ENCODE measurements at places on chromosomes 7 and 10. TPM values are rescaled to one million over a fixed set of nuclear protein-coding genes. Genes with fewer than 3 reads are reported as not detected.

The ANKRD7 gene
- 0.42 TPM for total RNA-seq

The MRLN gene
- total RNA-seq = not detected

DNA sequence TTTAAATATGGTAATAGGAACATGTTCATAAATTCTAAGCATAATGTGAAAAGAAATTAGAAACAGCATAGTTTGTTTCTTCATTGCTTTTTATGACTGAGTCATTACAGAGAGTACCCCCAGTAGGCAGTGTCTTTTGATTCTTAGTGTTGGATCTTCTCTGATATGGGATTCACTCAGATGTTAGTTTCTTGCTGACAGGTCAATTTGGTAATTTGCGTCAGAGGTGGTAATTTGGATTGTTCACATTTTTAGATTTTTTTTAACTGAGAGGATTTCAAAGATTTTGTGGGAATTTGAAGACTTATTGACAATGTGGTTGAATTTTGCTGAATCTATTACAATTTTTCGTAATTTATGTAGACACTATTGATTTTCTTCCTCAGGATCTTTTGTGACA is 2.1 kb downstream of the HSPA14 start:
- no peak for DNase-seq

The PON1 gene
- 54.8 TPM for total RNA-seq

DNA sequence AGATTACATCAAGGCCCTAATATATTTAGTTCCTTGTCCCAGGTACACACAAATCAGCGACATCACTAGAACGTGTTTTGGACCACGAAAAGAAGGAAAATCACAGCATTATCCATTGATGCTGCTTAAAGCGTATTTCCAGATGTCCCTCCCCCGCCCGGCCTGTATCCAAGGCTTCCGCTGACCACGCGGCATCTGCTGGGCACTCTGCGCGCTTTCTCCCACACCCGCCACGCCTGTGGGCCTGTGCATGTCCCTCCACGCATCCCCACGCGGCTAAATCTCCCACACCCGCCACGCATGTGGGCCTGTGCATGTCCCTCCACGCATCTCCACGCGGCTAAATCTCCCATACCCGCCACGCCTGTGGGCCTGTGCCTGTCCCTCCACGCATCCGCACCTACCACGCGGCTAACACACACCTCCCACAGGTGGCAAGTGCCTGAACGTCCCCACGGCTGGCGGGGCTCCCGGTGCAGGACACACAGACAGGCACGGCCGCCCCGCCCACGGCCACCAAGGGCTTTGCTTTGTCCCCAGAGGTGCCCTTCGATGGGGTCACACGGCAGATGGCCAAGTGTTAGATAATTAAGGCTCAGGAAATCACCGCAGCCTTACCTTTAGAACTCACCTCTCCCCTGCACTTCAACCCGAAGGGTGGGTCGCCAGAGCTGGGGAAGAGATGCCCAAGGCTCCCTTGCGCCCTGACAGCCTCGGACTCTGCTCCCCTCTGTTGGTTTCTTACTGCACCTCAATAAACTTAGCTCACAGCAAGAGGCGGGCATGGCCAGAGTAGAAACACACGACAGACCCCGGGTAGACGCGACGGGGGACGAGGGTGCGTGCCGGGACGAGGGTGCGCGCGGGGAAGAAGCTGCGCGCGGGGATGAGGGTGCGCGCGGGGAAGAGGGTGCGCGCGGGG is 49.5 kb downstream of the DIP2C start:
- no peak for DNase-seq

GRCh38 chr10:111473361-111473760 is 396.5 kb downstream of the ADRA2A start:
- DNase-seq = no peak

GRCh38 chr7:140643416-140643815 is 2.8 kb upstream of the DENND2A start:
- no peak for DNase-seq

DNA sequence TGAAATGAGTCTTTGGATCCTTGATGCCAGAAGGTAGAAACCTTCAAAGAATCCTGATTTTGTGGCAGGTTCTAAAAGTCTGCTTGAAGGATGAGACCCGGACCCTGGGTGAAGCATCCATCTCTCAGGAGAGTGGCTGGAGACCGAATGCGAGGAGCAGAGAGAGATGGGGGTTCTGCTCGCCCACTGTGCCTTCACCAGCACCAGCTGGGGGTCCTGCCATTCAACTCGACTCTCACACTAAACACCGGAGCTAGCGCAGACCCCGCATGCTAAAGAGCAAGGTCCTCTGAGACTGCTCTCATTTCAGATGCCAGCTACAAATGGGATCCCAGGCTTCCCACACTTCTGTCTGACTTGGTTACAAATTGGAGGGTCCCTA is 218.4 kb downstream of the GLRX3 start:
- no peak for DNase-seq

GRCh38 chr7:47536661-47537611 is 45.0 kb downstream of the TNS3 start:
- DNase-seq = no peak

The SLC26A4 gene
- 0.19 TPM for total RNA-seq

GRCh38 chr7:122528879-122529481 is 169.9 kb downstream of the RNF133 start:
- DNase-seq = no peak

The GRM3 gene
- total RNA-seq = 0.09 TPM
